ENCODE measurements at places on chromosomes 12 and 14. TPM values are rescaled to one million over a fixed set of nuclear protein-coding genes. Genes with fewer than 3 reads are reported as not detected.

TAS2R43 gene
- total RNA-seq = 1.7 TPM

DDN gene
- total RNA-seq = not detected

TCL1B gene
- not detected for total RNA-seq

PRB4 gene
- not detected for total RNA-seq

PPP1R13B gene
- total RNA-seq = 3.6 TPM

ARID2 gene
- total RNA-seq = 30.4 TPM

DPY19L2 gene
- 28.4 TPM for total RNA-seq

TAS2R46 gene
- total RNA-seq = 1.9 TPM

ZBTB25 gene
- total RNA-seq = 12.6 TPM

LBHD2 gene
- total RNA-seq = 1.4 TPM

DCN gene
- 3,170 TPM for total RNA-seq

SLC7A8 gene
- total RNA-seq = 55.9 TPM

DENND5B gene
- 11.1 TPM for total RNA-seq

ABCD2 gene
- total RNA-seq = 14.1 TPM

ZDHHC22 gene
- not detected for total RNA-seq

RASSF8 gene
- total RNA-seq = 42.6 TPM

PCED1B gene
- 4.6 TPM for total RNA-seq

HOXC13 gene
- not detected for total RNA-seq

CYP27B1 gene
- not detected for total RNA-seq

OR6C2 gene
- total RNA-seq = not detected

IRAK3 gene
- total RNA-seq = 87.4 TPM

RHNO1 gene
- 1.1 TPM for total RNA-seq

CELA1 gene
- not detected for total RNA-seq

KRT2 gene
- not detected for total RNA-seq

MYH6 gene
- total RNA-seq = not detected

SSTR1 gene
- total RNA-seq = 0.17 TPM

MYO1A gene
- 0.33 TPM for total RNA-seq

NRL gene
- 1.0 TPM for total RNA-seq

BEST3 gene
- not detected for total RNA-seq
